Dorsolateral prefrontal cortex (tissue), 122 donors: ENCODE measurements at places on chromosomes 5 and 9. TPM values are rescaled to one million over a fixed set of nuclear protein-coding genes. Genes with fewer than 3 reads are reported as not detected.
A peak's percentile ranks its signal among the peaks of the same experiment; 100 is the strongest.

DNA sequence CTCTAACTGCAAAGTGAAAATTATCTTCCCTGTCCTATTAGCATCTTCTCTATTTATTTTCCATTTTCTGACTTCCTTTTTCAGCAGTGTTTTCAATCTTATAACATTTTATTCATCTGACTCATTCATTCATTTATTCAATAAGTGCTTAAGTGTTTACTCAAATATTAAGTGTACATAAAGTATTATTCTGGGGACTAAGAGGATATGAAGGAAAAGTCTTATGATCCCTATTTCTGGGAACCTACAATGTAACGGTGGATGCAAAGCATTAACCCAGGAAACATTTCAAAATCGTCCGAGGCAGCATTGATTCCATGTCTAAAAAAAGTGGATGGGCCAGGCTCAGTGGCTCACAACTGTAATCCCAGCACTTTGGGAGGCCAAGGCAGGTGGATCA, 19.4 kb upstream of the TRPM6 start:
- DNase-seq = no peak

Gene WNK2
- total RNA-seq = 148 TPM

DNA sequence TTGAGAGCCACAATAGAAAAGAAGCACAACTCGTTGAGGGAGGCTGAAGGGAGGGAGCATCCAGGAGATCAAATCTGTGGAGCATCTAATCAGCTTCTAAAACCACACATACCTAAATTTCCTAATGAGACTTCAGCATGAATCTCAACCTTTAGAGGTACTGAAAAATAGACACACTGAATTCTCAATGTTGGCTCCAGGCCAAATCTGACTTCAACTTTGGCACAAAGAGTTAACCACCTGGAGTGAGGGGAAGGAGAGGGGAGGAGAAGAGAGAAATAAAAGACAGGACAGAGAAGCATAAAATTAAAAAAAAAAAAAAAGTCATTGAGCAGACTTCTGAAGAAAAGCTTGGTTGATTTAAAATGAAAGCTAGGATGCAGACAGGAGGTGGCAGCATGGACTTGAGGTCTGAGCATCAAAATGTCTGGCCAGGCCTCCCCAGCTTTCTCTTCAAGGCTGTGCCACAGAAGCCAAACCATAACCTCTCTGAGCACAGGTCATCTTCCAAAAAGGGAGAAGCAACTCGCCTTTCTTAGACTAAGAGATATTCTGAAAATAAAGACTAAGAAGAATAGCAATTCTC, 205.6 kb downstream of the DENND1A start:
- no peak for DNase-seq

DNA sequence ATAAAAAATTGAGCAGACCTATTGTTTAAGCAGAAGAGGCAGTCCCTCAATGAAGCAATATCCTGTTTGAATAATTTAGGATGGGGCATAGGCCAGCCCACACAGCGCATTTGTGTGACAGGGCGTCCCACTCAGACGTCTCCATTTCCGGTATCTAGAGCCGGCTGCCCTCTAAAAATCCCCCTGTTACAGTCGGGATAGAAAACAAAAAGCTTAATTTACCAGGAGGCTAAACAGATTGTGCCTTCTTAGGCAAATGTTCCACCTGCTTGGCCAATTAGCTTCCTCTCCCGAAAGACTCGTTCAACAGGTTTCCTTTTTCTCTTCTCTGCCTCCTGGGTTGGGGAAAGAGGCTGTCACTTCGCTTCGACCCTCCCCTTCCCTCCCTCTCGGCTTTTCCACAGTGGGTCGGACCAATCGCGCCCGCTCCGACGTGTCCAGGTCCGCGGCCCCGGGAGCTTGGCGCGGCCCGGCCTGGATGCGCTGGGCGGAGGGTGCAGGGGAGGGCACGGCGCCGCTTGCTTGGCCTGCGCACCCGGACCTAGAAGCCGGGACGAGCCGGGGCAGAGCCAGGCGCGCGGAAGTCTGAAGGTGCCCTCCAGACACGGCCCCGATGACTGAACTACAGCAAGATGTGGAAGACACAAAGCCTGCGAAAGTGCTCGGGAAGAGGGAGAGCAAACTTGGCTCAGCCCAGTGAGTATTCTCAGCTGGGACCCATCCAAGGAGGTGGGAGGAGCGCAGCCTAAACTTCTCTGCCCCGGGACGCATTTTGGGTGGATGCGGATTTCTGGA, at the start of gene GRAMD2B:
Gene GRAMD2B (plus strand): TSS at position 416 of the 795 bp plus-strand sequence. CDS start 198 bp downstream, at position 614.
- DNase-seq = peak; percentile 64

DNA sequence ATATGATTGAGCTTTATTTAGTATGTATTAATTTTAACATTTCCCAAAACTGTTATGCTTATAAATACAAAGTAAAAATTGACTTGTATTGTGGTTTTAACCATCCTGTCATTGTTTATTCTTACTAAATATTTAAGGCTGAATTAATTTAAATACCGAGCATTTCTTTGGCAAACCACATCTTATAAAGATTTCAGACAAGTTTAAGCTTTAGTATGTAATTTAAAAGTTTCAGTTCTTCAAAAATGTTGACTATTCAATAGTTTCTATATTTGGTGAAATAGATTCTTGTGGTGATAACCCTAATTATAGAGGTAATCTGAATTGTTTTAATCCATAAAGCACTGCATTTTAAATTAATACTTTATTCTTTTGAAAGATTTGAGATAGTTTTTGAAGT, 65.5 kb downstream of the CCNH start:
- no peak for DNase-seq

GRCh38 chr5:119570910-119571309, 58.4 kb upstream of the FAM170A start:
- no peak for DNase-seq

DNA sequence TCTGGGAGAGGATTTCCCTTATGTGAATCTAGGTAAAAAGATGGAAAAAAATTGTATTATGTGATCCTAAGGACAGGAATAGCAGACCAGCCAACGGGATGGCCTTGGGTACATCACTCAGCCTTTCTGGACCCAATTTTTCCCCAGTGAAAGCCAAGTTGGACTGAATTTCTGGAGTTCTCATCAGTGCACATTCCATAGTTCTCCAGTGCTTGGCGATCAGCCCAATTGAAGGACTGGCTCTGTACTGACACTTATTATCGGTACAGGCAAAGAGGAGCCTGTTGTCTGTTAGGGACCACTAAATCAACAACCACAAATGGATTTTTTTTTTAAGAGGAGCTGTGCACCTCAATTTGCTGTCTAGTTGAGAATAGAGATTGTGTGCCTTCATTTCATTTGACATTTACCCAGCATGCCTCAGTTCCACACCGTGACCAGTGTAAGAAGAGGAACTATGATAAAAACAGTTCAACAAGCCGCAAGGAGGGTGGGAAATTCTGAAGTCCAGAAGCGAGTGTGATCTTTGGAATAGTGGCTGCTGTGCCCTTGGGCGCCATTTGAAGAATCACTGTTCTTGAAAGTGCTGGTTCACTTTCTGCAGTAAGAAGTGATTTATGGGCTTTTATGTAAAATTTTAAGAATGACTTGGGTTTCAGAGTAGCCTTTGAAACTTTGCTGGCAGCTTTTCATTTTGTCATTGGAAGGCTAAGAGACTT, 8.0 kb downstream of the ARL10 start:
- no peak for DNase-seq

GRCh38 chr5:111680737-111681413, 76.1 kb downstream of the NREP start:
- no peak for DNase-seq

DNA sequence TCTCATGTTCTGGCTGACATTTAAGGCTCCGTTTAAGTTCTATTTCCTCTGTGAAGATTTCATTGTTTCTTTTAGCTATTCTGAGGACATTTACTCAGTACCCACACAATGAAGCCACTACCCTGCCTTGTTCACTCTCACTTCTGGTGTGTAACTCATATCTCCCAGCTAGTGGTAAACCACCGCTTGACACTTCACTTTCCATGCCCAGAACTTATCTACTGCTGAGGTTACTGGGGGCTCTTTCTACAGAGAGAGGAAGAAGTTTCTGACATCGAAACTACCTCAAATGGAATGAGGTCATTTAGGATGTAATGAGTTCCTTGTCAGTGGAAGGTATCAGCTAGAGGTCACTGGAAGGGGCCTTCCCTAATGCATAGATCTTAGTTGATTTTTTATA, 501.5 kb downstream of the DMAC1 start:
- no peak for DNase-seq

DNA sequence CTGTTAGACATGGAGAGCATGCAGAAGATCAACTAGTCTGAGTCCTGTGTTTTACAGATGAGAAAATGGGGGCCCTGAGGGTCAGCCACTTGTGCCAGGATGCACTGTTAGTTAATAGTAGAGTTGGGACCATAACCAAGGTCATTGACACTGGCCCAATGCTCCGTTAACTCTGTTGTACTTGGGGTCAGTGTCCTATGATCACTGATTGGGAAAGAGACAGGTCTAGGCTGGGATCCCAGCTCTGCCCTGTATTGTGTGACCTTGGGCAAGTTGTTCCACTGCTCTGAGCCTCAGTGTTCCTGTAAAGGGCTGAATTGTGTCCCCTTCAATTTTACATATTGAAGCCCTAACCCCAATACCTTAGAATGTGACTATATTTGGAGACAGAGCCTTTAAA, 70.0 kb downstream of the GDNF start:
- no peak for DNase-seq

Gene PLAC8L1
- 1.4 TPM for total RNA-seq

Gene ADAMTS2
- total RNA-seq = 4.9 TPM

DNA sequence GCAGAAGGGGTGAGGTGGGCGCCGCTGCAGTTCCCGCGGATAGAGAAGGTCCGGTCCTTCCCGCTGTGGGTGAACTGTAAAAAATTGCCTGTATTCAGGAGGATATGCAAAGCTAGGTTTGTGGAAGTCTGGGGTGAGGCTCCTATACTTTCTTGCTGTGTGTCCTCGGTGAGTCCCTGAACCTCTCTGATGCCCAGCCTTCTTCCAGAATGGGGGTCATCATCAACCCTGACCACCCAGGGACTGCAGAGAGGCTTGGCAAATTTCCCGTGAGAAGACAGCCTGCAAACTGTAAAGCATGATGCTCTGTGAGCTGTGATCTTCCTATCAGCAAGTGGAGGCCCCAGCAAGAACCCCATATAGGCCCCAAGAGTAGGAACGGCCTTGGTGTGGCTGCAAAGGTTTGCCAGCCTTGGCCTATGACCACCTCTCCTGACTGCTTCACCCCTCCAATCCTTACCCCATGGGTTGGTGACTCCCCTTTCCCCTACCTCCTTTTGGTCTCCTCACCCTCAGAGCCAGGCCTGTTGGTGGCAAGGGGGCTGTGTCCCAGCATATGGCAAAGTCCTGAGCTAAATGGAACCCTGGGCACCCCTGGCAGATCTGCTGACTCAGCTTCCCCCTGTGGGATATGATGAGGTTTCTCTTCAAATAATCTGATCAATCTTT, 760 bp downstream of the ALDH1B1 start:
- no peak for DNase-seq

GRCh38 chr5:175353926-175354325, 90.1 kb downstream of the DRD1 start:
- no peak for DNase-seq

Gene PLCXD3
- 13.7 TPM for total RNA-seq

DNA sequence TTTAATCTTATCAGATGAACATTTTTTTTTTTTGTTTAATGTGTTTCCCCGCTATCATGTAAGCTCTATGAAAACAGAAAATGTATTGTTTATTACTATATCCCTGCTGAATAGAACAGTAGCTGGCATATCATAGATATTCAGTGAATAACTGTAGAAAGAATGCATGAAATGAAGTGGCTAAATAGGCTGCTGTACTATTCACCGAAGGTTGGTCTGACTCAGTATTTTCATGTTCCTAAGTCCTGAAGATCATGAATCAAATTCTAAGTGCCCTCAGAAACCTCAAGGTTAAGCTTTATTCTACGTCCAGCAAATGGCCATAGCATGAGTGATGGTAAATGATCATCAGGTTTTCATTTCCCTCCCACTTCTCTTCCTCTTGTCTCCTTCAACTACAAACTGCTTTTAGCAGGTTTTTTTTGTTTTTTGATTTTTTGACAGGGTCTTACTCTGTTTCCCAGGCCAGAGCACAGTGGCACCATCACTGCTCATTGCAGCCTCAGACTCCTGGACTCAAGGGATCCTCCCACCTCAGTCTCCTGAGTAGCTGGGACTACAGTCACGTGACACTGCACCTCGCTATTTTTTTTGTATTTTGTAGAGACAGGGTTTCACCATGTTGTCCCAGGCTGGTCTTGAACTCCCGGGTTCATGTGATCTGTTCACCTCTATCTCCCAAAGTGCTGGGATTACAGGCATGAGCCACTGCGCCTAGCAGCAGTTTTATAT, 19.1 kb upstream of the ZFAND5 start:
- DNase-seq = no peak

DNA sequence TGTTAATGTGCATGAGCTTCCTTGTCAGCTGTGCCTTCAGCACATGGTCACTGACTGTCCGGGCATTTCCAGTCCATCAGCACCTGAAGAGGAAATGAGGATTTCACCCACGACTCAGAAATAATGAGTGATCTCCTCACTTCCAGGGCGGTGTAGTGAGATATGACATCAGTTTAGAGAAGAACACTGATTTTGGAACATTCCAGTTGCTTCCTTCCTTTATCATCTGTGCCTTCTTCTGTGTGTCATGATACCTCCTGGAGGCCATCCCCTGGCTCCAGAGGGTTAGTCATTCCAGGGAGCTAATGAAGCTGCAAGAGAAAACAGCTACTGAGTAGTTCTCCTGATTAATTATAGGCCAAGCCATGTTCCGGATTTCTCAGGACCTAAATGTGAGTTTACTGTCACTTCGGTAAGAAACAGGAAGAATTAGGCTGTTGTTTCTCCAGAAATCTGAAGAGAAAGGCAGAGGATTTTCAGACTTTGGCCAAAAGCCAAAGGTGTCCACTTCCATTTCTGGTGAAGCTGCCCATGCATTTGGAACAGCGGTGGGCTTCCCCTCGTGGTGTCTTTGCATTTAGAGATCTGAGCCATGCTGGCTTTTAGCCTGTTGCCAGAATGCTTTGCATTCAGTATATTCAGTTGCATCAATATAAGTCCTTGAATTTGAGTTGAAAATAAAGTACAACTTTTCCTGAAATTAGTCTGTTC, 161.3 kb upstream of the OTULINL start:
- no peak for DNase-seq

Gene BTNL8
- not detected for total RNA-seq

Gene CCDC192
- total RNA-seq = not detected

DNA sequence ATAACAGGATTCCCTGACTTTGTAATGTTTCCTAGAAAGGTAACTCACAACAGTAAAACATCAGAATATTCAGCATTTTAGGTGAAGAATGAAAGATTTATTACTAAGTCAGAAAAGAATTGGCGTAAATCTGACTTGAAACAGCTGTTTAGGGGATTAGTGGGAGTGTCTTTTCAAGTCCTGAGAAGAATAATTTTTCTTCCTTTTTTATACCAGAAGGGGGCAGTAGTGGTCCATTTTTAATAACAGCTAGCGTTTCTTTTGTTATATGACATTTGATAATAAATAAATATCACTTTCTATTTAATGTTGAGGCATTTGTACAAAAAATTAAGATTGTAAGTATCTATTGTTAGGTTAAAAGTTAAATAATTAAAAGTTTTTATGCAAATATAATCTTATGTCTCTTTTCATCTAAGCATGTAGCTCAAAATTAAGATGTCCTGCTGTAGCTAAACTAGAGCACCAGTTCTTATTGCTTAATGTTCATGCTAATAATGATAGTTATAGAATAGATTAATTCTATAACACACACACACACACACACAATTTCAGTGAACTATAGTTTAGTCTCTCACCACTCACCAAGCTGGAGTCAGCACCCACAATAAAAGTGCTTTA, 258.7 kb upstream of the ARRDC3 start:
- DNase-seq = no peak

GRCh38 chr5:150253416-150254208, 36.0 kb downstream of the CAMK2A start:
- DNase-seq = no peak
